Stimulated activated CD4-positive, alpha-beta T cell treated with anti-CD3 and anti-CD28 coated beads, Interleukin-1b, Interleukin-23, amount 100 ng/mL, for 4 hours (primary cell): ENCODE measurements at places on chromosomes 2 and 18.
A peak's percentile ranks its signal among the peaks of the same experiment; 100 is the strongest.

DNA sequence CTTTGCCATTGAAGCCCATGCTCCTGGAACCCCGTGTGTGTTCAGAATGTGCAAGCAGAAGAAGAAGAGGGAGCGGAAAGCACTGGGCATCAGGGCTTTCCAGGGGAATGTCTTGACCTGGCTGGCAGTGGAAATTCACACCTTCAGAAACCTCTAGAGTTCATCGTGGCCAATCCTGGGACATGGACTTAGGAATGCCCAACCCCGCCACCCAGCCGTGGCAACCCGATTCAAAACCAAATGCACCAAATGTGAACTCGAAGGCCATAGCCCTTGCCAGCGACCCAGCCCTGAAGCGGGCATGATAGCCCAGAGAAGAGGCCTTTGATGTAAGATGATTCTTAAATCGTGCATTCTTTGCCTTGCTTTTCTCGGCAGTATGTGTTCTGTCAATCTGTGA is 69.4 kb downstream of the ADI1 start:
- DNase-seq, result no peak

DNA sequence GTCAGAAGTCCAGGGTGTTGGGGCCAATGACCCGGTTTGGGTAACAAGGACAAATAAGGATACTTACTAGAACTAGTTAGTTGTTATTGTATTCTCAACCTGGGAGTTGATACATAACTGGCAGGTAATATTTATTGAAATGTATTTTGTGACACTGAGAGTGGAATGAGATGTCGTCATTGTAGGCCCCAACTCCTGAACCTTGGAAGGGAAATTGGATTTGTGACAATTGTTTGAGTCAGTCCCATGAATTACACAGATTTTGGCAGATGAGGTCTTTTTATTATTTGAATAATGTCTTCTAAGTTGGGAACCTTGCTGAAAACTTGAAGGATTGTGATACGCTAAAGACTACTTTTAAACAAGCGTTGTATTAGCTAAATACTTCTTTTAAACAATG is 5.1 kb downstream of the TIMM21 start:
- no peak for DNase-seq

GRCh38 chr2:6946722-6947121 is 29.5 kb downstream of the RNF144A start:
- no peak for DNase-seq

DNA sequence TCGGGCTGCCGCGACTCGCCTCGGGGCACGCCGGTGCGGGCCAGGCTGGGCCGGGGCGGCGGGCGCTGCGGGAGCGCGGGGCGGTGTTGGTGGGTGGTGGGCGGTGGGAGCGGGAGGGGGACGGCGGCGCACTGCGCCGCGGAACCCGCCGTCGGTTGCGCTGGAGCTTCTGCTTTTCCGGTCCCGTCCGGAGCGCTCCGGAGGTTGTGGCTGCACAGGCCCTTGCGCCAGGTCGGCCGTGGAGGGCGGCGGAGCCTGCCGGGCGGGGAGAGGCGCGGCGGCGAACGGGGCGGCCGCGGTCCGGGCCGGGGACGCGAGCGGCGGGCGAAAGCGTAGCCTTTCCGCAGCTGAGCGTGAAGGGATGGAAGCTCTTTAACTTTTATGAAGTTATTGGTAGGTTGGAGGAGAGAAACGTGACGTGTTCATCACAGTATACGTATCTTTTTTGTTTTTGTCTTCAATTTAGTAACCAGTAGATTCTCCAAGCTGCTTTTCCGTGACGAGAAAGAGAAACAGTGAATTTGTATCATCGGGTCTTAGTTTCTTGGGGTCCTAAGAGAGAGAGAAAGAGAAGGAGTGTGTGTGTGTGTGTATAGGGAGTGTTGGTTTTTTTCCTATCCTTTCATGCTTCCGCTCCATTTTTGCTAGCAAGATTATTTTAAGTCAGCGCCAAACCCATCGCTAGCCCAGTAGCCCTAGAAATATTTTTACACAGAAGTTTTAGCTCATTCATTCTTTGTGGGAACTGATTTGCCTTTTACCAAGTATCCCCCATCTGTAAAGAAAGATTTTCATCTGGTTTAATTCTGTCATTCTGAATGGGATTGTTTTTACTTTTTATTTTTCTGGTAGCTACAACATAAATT is 535 bp downstream of the ATG4B start:
- DNase-seq, result peak; percentile 33

DNA sequence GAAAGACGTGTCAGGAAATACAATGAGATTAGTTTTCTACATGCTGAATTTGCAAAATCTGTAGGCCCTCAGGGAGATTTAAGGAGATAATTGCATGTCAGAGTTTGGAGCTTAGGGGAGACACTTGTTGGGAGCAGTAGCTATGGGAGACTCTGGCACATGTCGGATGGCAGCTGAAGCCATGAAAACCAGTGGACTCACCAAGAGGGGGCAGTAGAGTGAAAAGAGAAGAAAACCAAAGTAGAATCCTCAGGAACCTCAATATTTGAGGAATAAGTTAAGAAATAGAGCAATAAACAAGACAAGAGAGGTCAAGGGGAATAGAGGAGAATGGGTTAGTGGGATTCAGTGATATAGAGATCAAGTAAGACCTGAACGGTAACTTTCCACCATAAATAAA is 24.8 kb downstream of the RUFY4 start:
- no peak for DNase-seq

DNA sequence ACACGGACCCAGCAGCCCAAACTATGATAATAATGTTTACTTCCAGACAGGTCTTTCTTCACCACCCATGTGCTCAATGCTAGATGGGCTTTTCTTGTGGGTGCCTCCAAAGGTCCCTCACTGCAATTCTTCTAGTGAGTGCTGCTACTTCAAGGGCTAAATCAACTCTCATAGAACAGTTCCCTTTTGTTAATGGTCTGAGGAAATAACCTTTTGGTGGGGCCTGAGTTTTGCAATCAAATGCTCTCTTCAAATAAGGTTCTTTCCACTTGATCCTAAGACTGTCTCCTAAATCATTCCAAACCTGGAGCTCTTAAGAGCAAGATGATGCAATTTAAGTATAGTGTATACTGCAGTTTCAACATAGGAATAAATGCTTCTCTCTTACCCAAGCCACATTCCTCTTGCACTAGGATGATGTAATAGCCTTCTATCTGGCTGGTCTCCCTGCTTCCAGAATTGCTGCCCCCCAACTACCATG is 6.0 kb downstream of the NEMP2 start:
- no peak for DNase-seq

DNA sequence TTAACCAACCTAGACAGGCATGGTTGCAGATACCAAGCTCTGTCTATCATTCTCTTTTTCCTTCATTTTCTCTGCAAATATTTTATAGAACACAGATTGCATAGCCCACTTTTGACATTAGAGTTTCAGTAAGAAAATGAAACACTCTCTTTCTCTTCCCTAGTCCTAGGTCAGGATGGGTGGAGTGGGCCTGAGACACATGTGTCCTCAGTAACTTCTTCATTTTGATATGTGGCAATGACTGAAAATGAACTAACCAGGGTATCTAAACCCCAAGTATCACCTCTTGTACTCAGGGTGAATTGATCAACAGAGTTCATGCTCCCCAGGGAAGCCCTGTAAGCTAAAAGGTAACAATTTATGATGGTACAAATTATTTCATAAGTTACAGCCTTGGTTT is 37.0 kb upstream of the KYNU start:
- DNase-seq, result no peak

DNA sequence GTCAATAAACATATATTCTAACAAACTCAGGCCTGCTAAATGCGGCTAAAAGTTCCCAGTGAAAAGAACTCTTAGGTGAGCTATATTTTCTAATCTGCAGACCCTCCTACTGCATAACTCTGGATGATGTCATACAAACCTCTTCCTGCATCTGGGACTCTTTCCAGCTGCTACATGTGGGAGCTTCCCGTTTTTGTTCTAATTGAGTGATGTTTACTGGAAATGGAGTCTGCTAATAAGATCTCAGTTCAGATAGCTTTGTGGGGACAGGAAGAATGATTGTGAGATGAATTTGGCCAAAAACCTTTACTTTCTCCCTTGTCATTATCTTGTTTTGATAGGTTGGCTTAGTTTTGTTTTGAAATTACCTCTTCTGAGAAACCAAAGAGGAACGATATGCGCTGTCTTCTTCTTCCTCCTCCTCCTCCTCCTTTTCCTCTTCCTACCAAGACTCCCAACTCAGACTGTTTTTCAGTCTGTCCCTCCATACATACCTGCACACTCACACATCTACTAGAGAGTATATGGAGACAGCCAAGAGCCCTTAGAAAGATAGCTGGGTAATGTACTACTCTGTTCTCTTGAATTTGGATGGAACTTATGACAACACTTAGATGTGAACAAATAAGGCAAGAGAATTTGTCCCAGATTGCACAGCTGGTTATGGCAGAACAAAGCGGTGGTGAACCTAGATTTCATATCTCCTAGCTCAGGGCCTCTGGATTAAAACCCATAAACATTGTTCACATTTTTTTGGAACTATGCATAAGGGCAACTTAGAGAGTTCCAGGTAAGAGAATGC is 39.8 kb upstream of the AAK1 start:
- DNase-seq, result no peak
